ENCODE measurements at places on chromosomes 6 and 20.

- peak; percentile 38 for DNase-seq
These were observed 582 bp downstream of the SNRPB start for GRCh38 chr20:2469991-2470422.

DNA sequence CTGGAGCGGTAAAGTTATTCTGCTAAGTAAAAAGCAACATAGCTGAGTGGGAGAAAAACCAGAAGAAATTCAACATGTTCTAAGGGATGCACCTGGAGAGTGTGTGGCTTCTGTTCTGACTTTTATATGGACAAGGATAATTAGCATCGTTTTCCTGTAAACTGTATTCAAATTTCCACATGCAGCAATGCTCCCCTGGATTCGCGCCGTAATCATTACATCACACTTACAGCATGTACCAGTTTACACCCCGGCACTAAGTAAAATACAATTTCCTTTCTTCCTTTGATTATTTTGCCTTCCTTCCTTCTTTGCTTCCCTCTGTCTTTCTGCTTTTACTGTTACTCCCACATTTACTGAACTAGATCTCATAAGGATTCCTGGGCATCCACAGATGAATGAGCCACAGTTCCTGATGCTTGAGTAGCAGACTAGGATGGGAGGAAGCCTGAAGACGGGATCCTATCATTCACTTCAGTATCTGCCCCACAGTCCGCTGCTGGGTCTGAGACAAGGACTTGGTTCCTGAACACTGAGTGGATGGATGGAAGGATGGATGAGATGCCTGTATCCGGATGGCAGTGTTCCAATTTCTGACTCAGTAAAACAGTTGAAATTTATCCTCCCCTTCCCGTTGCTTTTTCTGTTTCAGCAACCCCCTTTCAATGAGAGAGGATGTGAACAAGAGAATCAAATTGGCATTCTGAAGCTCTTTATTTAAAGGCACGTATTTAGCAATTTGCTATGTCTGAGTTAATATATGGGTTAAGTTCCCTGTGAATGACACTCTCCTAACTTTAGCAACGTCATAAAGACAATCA, 174.6 kb downstream of the GJA10 start:
- DNase-seq: no peak

DNA sequence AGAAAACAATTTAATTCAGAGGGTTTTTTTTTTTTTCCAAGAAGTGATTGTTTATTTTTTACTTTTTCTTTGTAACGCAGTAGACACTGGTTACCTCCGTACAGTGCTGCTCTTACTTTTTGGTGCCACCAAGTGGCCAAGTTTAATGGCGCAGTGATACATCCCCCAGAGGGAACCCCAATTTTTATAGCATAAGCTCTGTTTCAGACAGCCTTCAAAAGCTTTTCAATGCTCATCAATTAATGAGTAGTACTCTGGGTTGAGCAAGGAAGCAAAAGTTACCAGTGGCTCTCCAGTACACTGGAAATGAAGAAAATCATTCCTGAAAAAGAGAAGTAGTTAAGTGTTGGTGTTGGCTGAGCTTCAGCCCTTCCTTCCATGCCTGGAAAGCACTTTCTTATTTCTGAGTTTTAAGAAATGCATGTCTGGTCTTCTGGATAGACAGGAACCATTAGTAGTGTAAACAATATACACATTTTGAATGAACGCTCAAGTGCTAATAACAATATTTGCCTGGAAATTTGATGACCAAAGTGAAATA, 129.1 kb upstream of the SMLR1 start:
- DNase-seq: no peak

DNA sequence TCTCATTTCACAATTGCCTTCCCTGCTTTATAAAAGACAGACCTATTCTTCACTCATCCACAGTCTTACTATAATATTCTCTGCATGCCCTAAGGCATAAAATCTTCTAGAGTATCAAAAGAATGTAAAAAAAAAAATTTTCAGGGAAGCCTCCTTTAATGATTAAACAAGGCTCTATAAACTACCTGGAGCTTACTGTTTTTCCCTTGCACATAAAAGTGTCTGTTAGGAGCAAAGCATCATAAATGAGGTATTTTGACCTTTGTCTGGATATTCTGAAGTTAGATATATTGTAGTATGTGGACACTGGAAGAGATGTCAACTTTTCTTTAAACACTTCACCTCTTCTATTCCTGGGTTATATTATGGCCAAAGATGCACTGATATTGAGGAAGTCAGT, 97.5 kb downstream of the ARHGAP18 start:
- no peak for DNase-seq

DNA sequence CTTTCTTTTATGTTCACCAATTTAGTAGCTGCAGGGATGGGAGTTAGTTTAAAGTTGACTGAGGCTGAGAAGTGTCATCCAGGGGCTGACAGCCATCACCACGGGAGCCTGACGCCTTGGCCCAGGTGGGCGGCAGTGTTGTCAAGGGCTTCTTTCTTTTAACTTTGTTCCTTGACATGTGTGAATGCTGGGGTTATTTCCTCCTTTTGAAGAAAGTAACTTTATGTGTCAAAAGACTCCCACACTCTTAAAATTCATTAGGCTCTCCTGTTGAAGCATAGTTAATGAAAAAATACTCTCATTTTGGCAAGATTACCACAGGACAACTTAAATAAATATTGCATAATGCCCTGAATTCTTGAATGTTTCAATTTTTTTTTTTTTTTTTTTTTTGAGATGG, 50.0 kb downstream of the SASH1 start:
- no peak for DNase-seq

DNA sequence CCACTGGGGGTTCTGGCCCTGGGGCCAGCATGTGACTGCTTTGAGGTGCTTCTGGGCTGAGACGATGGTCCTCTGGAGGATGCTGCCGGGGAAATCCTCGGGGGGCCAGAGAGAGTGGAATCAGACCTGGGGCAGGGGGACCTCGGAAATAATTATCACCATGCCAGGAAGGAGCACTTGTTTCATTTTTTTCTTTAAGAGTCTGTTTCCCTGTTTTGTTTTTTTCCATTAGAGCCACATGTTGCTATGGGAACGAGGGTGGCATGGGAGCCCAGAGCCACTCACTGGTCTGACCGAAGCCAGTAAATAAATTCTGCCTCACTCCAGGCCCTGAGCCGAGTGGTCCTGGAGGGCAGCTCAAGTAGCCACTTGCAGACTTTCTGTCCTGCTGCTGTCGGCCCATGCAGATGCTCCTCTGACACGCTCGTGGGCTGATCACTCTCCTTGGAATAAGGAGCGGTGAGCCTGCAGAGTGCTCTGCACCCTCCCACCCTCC, 365.1 kb downstream of the ZFAND3 start:
- DNase-seq: no peak

DNA sequence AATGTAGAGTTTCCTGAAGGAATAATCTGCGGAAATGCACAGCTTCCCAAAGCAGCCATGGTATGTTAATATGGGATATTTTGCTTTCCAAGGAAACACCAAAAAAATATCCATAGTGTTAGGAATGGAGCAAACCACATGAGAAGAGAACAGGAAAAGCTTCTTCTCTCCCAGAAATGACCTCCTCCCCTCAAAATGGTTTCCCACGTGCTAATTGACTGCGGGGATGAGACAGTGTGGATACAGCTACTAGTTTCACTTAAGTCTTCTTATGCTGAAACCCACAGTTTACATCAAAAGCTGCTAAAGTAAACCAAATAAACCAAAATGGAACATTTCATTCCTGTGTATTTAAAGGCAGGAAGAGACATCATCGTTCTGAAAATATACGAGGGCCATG, 69.4 kb downstream of the FYN start:
- no peak for DNase-seq
